ENCODE measurements at places on chromosomes 13 and 19.

- DNase-seq = peak; percentile 98
These were observed 26.1 kb downstream of the GAS6 start for GRCh38 chr13:113837560-113838355.

GRCh38 chr19:2058570-2059421, 7.8 kb upstream of the MKNK2 start:
- no peak for DNase-seq

DNA sequence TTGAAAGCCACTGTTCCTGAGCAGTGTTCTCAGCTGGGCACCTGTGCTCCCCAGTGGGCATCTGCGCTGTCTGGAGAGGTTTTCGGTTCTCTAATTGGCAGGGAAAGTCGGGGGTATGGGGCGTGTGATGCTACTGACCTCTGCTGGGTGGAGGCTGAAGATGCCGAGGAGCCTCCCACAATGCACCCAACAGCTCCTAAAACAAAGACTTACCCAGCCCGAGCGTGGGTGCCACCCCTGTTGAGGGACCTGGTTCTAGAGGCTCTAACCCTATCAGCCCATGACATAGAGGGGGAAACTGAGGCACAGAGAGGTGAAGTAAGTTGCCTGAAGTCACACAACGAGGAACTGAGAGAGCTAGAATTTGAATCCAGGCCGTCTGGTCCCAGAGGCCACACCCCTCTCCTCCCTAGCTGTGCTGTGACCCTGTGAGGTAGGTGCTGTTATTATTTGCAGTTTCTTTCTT, 2.3 kb downstream of the SPACA4 start:
- peak; percentile 39 for DNase-seq

DNA sequence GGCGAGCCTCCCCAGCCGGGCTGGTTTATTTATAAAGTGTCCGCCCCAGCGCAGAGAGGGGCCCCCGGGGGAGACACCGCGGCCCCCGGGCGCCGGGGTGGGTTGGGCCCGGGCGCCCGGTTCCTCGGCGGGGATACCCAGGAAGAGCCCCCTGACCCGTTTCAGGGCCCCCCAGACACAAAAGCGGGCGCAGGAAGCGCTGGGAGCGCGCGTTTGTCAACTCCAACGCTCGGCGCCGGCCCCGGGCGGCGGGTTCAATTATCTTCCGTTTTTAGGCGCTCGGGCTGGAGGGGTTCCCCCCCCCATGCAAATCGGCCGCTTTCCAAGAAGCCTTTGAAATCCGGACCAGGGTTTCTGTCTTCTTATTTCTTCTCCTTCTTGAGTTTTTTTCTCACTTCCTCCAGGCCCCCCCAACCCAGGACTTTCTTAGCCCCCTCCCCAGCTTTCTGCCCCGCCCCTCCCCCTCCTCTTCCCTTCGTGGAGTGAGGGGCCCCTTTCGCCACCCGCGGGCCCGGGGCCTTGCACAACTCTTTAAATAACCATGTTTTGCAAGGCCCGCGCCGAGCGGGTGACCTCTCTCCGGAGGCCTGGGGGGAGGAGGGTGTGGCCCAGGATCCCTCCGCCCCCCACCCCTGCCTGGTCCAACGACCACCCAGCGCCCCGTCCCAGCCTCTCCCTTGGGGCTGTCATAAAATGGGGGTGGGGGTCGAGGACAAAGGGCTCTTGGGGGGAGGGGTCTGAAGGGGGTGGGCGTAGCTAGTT, 935 bp downstream of the ARID3A start:
- peak; percentile 38 for DNase-seq

GRCh38 chr19:30895946-30896345, 453.3 kb downstream of the TSHZ3 start:
- DNase-seq = no peak

DNA sequence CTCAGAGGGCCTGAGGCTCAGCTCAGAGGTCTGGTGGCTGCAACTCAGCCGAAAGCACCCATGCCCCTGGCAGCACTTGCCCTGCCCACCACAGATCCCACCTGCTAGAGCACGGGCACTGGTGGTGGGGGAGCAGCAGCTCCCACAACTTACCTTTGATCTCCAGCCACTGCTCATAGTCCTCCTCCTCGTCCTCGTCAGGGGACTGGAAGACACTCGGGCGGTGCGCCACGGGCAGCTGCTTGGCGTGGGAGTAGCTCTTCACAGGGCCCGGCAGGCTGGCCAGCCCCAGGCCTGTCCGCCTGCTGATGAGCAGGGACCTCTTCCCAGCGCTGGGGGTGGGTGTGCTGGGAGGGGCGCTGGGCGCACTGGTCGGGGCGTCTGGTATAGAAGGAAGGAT, 14.6 kb downstream of the SUGP1 start:
- no peak for DNase-seq

DNA sequence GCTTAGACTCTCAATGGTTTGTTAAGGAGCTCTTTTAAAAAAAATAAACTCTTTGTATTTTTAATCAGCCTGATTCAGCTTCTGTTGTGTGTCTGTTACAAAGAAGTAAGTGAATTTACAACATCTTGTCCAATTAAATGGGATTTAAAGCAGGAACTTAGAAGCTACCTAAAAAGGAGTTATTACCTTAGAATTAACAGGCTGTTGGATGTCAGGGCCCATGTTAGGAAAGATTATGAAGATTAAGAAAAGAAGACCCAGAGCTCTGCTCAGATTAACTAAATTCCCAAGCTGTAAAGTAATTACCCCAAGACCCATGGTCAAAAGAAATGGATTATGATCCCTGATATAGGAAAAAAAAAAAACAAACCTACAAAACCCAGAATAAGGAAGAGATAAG, 44.1 kb upstream of the ZNF780A start:
- DNase-seq = no peak

DNA sequence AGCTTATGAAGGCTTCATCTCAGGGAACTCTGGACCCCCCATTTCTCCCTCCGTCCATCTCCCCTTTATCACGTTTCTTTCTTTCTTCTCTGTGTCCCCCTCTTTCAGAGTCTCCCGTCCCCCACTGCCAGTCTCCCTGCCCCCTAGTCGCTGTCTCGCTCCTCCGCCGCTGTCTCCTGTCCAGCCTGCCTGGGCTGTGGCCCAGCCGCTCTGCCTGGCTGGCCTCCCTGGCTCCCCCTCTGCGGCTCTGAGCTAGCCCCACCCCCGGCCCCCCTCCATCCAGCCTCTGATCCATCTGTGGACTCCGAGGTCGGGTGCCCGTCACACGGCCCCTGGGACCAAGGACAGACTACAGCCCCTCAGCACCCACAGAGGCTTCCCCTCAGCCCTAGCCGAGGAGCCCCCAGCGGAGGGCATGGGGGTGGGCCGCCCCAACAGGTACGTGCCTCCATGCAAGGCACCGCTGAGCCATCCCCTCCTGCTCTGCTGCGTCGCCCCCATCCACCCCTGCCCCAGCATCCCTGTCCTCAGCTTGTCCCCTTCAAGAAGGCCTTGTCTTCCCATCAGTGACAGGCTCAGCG, 1.1 kb upstream of the KCNJ14 start:
- DNase-seq = no peak

GRCh38 chr13:108257248-108257647, 12.3 kb upstream of the TNFSF13B start:
- DNase-seq = no peak

- no peak for DNase-seq
These were observed 289.8 kb downstream of the MTUS2 start for GRCh38 chr13:29109987-29110386.

GRCh38 chr19:15123900-15124299, 16.7 kb downstream of the SYDE1 start:
- no peak for DNase-seq

DNA sequence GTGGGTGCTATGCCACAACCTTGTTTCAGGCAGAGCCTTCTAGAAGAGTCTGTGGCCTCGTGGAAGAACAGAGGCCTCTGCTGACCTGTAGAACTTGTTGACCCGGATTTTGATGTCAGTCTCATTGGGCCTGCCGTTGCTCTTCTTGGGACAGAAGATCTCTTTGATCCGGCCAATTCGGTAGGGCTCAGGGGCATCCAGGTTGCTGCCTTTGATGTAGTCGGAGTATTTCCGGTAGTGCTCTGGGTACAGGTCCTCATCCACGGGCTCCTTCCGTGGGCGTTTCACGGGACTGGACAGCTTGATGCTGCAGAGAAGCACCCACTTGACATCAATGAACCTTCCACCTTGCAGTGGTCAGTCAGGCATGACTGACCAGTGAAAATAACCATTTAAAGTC, 24.0 kb upstream of the EIF3G start:
- DNase-seq = no peak

GRCh38 chr13:101544979-101545378, 92.5 kb downstream of the ITGBL1 start:
- no peak for DNase-seq

DNA sequence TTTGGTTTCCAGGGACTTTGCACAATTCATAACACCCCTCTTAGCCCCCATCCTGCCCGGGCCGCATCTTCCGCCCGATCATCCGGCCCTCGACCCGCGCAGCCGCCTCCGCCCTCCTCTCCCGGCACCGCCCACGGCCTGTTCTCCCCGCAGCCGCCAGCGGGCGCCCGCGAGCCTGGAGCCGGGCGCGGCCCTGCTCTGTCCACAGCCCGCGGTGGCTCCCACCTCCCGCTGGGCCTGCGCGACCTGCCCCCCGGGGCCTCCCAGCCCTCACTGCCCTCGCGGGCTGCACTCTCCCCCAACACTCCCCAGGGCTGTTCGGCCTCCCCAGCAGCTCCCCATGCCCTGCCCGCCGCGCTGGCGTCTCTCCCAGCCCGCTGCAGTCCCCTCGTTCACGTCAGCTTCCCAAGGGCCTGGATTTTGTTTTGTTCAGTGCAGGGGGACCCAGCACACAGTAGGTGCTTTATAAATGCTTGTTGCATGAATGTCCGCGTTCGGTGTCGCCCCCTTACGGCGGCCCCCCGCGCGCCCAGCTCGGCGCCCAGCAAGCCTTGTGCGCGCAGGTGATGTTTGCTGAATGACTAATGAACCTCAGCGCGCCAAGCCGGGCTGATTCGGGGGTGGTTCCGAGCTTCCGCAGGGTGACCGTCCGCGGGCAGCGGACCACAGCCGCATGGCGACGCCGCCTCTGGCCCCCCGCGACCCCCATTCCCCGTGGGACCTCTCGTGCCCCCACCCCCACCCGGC, 4.6 kb upstream of the APC2 start:
- peak; percentile 30 for DNase-seq

- no peak for DNase-seq
These were observed 428.8 kb downstream of the DCT start for GRCh38 chr13:94050686-94051085.

GRCh38 chr19:29076963-29077362, 136.0 kb downstream of the UQCRFS1 start:
- no peak for DNase-seq

DNA sequence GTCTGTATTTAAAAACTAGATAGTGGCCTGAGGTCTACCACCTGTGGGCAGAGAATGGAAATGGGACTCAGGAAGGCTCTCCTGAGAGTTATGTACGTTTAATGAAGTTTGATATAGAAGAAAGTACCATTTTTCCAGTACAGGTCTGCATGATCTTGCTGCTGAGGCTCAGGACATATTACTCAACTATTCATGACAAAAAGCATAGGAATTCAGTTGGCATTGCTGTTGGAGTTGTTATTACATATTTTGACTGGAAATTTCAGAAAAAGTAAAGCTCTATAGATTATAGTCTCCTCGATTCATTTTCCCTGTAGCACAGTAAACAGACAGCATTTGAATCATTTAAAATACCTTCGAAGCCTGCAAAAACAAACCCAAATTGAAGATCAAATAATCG, 469.8 kb downstream of the DCT start:
- DNase-seq = peak; percentile 75

DNA sequence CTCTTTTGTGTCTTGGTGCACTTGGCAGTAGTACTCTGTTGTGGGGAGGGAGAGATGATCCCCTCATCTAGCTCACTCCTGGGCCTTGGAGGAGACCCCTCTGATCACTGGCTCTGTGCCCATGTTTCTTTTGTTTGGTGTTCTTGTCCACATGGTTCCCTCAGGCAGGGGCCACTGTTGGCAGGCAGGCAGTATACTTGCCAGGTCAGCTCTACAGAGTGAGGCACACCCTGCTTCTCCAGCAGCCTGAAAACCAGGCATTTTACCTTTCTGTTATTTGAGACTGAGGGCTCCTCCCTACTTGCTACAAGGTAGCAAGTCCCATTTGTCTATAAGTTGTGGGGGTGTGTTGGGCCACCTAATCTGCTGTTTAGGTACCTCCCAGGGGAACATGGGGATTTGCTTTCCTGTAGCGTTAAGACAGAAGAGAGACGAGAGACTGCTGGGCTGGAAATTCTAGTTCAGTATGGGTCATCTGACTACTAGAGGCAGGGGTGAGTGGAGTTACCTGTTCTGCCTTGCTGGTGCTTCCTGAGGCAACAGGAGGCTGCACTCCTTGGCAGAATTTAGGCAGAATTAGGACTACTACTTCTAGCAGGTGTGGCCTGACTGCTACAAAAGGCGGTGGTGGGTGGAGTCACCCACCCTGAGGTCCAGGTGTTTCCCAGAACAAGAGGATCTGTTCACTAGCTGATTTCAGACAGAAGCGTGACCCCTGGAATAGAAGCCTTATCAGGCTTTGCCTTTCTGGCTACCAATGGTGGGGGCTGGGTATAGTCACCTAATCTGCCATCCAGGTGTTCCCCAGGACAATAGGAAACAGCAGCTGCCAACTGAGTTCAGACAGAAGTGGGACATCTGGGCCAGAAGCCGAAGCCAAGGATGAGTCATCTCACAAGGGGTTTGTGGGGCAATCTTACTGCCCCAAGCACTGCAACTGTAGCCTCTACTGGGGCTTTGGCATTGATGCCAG, 843.0 kb upstream of the ATXN8OS start:
- no peak for DNase-seq

DNA sequence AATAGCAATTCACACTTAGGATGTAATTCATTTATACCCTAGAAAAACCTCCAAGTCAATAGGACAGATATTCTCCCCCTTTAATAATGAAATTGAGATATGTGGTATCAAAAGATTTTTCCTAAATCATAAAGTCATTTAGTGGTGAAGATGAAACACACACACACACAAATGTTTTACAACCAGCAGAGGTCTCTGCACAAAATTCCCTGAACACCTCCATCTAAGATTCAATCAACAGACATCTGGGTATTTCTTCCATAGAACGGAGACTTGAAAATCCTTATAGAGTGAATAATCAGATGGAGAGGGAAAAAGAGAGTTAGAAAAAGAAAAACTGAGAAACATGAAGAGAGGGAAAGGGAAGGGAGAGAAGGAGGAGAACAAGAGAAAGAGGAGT, 52.8 kb downstream of the MYCBP2 start:
- no peak for DNase-seq

GRCh38 chr19:887072-887471, 5.9 kb downstream of the MED16 start:
- DNase-seq = no peak

DNA sequence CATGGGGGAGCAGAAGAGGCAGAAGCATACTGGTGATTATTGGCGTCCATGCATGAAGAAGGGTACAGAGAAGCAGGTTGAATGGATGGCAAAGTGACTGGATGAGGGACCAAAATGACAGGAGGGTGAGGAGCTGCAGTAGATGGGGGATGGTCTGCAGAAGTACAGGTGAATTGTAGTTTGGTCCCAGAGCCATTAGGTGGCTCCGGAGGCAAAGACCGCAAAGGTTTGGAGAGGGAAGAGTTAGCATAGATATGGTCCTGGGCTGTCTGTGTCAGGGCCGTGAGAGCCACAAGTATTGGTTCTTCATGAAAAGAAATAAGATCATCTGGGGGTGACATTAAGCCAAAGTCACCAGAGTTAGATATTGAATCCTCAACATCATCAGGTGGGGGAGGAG, 59.0 kb upstream of the ZNF726 start:
- DNase-seq = no peak

All from fibroblast of the aortic adventitia (primary cell).